ENCODE measurements at places on chromosomes 2 and 18. TPM values are rescaled to one million over a fixed set of nuclear protein-coding genes. Genes with fewer than 3 reads are reported as not detected.

Gene ERICH2
- total RNA-seq = 1.7 TPM

Gene PLB1
- total RNA-seq = 0.34 TPM

Gene RAB11FIP5
- total RNA-seq = 23.6 TPM

Gene LRRTM4
- not detected for total RNA-seq

Gene CNRIP1
- total RNA-seq = not detected

Gene ALK
- 0.14 TPM for total RNA-seq

Gene PAPOLG
- total RNA-seq = 16.9 TPM

Gene SFT2D3
- total RNA-seq = 3.8 TPM

Gene DYSF
- total RNA-seq = 0.68 TPM

Gene SLC16A14
- total RNA-seq = 7.0 TPM

Gene NIFK
- 84.4 TPM for total RNA-seq

Gene CUL3
- total RNA-seq = 105 TPM

Gene CNDP1
- not detected for total RNA-seq

Gene HOXD13
- total RNA-seq = not detected
